ENCODE measurements at places on chromosomes 4 and X. TPM values are rescaled to one million over a fixed set of nuclear protein-coding genes. Genes with fewer than 3 reads are reported as not detected.

The EIF4E gene
- total RNA-seq = 121 TPM

- H3K27ac ChIP-seq = no peak overlapping the region
- no peaks in the 10 kb centered on the region for H3K4me1 ChIP-seq
Measured at GRCh38 chr4:92304121-92304520, 355 bp downstream of the GRID2 start.

GRCh38 chr4:183627979-183628588 is 30.9 kb downstream of the RWDD4 start:
- no peaks in the 10 kb centered on the region for H3K36me3 ChIP-seq
- no peak for DNase-seq
- H3K4me3 ChIP-seq = no peak overlapping the region
- H3K4me1 ChIP-seq = no peaks in the 10 kb centered on the region
- H3K27ac ChIP-seq = no peak overlapping the region

The SOD3 gene
- total RNA-seq = not detected

DNA sequence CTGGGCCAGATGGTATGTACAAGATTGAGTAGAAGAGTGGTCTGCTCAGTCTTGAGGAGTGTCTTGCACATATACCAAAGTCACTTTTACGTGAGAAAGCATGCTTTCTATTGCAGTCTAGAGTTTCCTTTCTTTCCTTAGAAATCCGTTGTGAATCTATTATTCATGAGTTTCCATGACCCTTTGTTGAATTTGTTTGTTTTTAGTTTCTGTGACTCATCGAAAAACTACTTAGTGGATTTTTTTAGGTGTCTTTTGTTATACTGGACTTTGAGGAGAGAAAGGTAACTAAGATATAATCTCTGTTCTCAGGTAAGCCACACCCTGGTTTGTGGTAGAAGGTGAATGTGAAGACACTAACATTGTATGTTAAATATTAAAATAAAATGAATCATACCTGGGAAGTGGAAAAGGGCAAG is 23.0 kb downstream of the GALNT7 start:
- no peaks in the 10 kb centered on the region for H3K36me3 ChIP-seq
- DNase-seq = no peak
- H3K4me1 ChIP-seq = peaks cover 45% of the 10 kb centered on the region
- H3K4me3 ChIP-seq = no peak overlapping the region
- no peaks in the 10 kb centered on the region for H3K27me3 ChIP-seq

DNA sequence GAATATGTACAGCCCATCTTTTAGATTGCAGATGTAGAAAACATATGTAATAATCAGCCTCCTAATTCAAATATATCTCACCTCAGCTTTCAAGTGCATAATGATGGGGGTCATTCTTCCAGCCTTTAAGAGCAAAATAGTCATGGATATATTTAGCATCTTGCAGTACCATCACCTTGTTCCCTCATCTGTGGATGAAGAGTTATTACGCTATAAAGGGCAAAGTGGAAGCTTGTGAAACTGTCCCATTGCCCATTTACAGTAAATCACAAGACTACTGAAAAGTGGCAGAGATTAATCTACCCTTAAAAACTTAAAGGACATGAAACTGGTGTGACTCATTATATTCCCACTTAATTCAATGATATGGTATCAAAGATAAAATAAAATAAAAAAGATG is 979.7 kb upstream of the HS3ST1 start:
- H3K36me3 ChIP-seq = no peaks in the 10 kb centered on the region
- no peak overlapping the region for H3K4me3 ChIP-seq
- no peak for DNase-seq
- no peaks in the 10 kb centered on the region for H3K27me3 ChIP-seq

The PASD1 gene
- total RNA-seq = not detected

- DNase-seq = no peak
- H3K36me3 ChIP-seq = no peaks in the 10 kb centered on the region
- H3K4me1 ChIP-seq = peaks cover 3% of the 10 kb centered on the region
Measured at GRCh38 chrX:15116900-15117299, 153.0 kb downstream of the ASB9 start.

The L1CAM gene
- 2.1 TPM for total RNA-seq

GRCh38 chr4:105996845-105997244 is 101.6 kb downstream of the NPNT start:
- H3K36me3 ChIP-seq = no peaks in the 10 kb centered on the region
- H3K4me3 ChIP-seq = no peak overlapping the region
- no peaks in the 10 kb centered on the region for H3K27me3 ChIP-seq

DNA sequence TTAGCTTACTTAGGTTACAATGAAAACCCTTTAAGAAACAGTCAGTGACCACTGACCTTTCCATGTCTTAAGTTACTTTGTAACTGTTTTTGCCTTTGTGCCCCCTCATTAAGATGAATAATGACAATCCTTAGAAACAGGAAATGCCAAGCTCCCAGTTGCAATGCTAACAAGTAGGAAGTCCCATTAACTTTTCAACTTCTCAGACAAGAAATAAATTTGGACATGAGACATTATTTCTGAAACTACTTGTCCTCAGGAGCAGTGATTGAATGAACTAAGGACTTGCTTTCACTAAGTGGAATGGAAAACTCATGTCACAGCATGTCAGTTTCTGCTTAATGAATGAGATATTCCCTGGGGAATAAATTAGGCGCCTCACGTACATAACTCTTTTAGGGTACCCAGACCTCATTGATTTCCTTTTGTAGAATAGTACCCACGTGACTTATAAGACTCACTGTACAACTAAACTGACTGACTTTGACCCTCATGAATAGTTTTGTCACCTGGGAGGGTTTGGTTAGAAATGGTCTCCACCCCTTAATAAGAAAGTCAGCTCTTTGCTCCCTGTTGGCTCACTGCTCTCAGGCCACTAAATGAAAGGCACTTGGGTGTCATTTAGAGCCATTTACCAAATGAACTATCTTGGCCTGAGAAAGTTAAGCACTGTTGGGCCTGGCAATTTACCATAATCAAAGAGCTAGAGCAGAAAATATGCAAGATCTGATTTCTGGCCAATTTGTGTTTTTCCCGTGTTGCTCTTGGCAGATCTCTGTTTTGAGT is 383.9 kb downstream of the RPA4 start:
- no peaks in the 10 kb centered on the region for H3K4me1 ChIP-seq
- no peak overlapping the region for H3K4me3 ChIP-seq
- H3K36me3 ChIP-seq = no peaks in the 10 kb centered on the region
- no peak overlapping the region for H3K27ac ChIP-seq

- no peaks in the 10 kb centered on the region for H3K4me1 ChIP-seq
- H3K4me3 ChIP-seq = no peak overlapping the region
- no peaks in the 10 kb centered on the region for H3K27me3 ChIP-seq
- no peak for DNase-seq
- no peak overlapping the region for H3K27ac ChIP-seq
Measured at GRCh38 chrX:45295259-45295986, 94.7 kb upstream of the DIPK2B start.

The TREX2 gene
- total RNA-seq = 0.78 TPM

GRCh38 chr4:138871555-138871875 is 144.1 kb upstream of the NOCT start:
- H3K27me3 ChIP-seq = peaks cover 7% of the 10 kb centered on the region
- no peak overlapping the region for H3K4me3 ChIP-seq

DNA sequence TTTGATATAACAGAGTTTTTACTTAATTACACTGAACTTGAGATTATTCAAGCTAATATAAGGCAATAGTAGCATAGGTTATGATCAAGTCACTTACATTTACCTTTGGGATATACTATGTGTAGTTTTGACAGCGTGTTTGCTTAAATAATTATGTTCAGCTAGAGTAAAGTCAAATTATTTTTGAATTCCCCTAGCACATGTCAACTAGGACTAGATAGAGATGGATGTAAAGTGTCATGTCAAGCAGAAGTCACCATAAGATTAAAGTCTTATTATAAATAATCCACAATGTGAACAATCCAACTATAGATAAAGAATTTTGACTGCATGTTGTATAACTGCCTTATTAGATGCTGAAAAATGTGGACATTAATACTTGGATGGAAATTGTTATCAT is 665.2 kb downstream of the GRID2 start:
- DNase-seq = no peak
- no peak overlapping the region for H3K27ac ChIP-seq
- no peaks in the 10 kb centered on the region for H3K36me3 ChIP-seq
- no peak overlapping the region for H3K4me3 ChIP-seq
- H3K4me1 ChIP-seq = no peaks in the 10 kb centered on the region

The TEX13D gene
- total RNA-seq = 0.23 TPM

The TAPT1 gene
- 34.2 TPM for total RNA-seq

DNA sequence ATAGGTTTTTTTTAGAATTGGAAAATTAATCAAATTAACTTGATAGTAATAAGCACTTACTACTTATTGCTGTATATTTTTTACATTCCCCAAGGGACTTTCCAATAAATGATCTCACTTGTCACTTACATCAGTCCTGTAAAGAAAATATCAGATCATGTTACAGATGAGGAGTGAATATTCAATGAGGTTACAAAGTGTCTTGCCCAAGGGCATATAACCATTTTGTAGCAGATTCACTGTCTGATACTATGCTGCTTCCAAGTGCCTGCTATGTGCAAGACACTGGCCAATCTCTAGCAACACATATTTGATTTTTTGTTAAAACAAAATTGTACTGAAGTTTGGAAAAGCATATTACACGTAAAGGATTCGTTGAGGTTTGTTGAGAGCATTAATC is 1287.7 kb downstream of the FAM133A start:
- no peak overlapping the region for H3K4me3 ChIP-seq
- no peaks in the 10 kb centered on the region for H3K4me1 ChIP-seq
- H3K27ac ChIP-seq = no peak overlapping the region
- DNase-seq = no peak
- no peaks in the 10 kb centered on the region for H3K27me3 ChIP-seq
- no peaks in the 10 kb centered on the region for H3K36me3 ChIP-seq

- peaks cover 61% of the 10 kb centered on the region for H3K36me3 ChIP-seq
- H3K4me3 ChIP-seq = peak overlapping the region; percentile 47
- no peak for DNase-seq
- H3K27me3 ChIP-seq = no peaks in the 10 kb centered on the region
- H3K27ac ChIP-seq = peak overlapping the region; percentile 70
- peaks cover 67% of the 10 kb centered on the region for H3K4me1 ChIP-seq
Measured at GRCh38 chr4:75668596-75668995, 4.6 kb downstream of the G3BP2 start.

- peaks cover 4% of the 10 kb centered on the region for H3K27me3 ChIP-seq
- H3K4me1 ChIP-seq = no peaks in the 10 kb centered on the region
- H3K36me3 ChIP-seq = no peaks in the 10 kb centered on the region
- no peak overlapping the region for H3K27ac ChIP-seq
Measured at GRCh38 chr4:76821641-76822040, 76.3 kb downstream of the SOWAHB start.

GRCh38 chr4:143455211-143455610 is 58.3 kb upstream of the SMARCA5 start:
- no peak for DNase-seq
- H3K4me1 ChIP-seq = no peaks in the 10 kb centered on the region
- H3K27me3 ChIP-seq = peaks cover 5% of the 10 kb centered on the region
- H3K36me3 ChIP-seq = no peaks in the 10 kb centered on the region
- no peak overlapping the region for H3K4me3 ChIP-seq

- no peak overlapping the region for H3K4me3 ChIP-seq
- DNase-seq = no peak
Measured at GRCh38 chr4:60389633-60390032, 810.5 kb upstream of the ADGRL3 start.

GRCh38 chr4:90419124-90419711 is 292.0 kb downstream of the CCSER1 start:
- DNase-seq = no peak
- H3K27ac ChIP-seq = no peak overlapping the region
- no peaks in the 10 kb centered on the region for H3K36me3 ChIP-seq

DNA sequence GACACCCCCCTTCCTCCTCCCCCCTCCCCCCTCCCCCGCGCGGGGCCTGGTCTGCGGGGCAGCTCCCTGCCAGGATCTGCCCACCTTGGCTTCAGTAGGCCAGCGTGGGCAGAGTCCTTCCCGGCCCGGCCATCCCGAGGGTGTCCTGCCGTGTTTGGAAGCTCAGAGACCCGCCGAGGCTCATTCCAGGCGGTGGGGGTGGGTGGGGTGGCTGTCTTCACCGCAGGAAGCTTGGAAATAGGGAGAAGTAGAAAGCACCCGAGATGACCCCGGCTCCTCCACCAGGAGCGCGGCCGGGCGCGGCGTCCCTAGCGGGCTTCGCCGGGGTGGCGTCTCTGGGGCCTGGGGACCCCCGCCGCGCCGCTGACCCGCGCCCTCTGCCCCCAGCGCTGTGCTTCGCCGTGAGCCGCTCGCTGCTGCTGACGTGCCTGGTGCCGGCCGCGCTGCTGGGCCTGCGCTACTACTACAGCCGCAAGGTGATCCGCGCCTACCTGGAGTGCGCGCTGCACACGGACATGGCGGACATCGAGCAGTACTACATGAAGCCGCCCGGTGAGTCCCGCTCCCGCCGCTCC is 1.6 kb downstream of the NAT8L start:
- no peak for DNase-seq
- no peaks in the 10 kb centered on the region for H3K36me3 ChIP-seq
- no peak overlapping the region for H3K4me3 ChIP-seq
- no peak overlapping the region for H3K27ac ChIP-seq

GRCh38 chrX:35890699-35891098 is 28.8 kb upstream of the CFAP47 start:
- no peak overlapping the region for H3K27ac ChIP-seq
- H3K27me3 ChIP-seq = no peaks in the 10 kb centered on the region
- H3K36me3 ChIP-seq = no peaks in the 10 kb centered on the region
- peak; percentile 23 for DNase-seq
- H3K4me1 ChIP-seq = no peaks in the 10 kb centered on the region

The KDR gene
- not detected for total RNA-seq

The PGAM4 gene
- total RNA-seq = 1.3 TPM

DNA sequence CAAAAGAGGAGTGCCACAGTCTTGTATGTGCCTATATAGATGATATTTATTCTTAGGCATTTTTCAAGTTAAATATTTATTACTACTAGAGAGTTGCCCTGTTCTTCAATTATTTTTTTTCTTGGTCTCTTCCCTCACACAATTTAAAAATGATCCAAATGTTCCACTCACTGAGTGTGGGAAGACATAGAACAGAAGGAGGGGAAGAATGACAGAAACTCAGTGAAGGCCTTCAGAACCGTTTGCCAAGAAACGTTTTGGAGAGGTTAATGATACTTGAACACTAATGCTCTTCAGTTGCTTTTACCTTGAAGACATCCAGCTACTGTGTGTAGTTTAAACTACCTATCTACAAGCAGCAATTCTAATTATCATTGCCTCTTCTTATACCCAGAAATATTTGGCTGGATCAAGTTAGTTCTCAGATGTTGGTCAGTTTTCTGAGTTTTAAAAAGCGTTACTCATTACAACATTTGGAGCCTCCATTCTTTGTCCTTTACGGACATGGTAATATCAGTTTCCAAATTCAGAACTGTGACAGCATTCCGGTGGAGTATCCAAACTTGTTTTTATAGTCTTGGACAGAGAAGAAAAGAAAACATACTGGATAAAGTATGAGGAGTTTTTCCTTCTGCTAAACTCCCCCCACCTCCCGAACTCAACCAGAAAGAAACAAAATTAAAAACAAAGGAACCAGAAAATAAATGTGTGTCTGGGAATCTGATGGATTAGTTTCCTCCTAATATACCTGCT is 389.7 kb downstream of the SPRY1 start:
- DNase-seq = no peak
- no peak overlapping the region for H3K27ac ChIP-seq
- H3K36me3 ChIP-seq = no peaks in the 10 kb centered on the region

Measured in activated CD8-positive, alpha-beta T cell treated with anti-CD3 and anti-CD28 coated beads for 36 hours (primary cell).